ENCODE measurements at places on chromosomes 6 and 20. TPM values are rescaled to one million over a fixed set of nuclear protein-coding genes. Genes with fewer than 3 reads are reported as not detected.

FERMT1 gene
- 1.4 TPM for total RNA-seq

ATP9A gene
- total RNA-seq = 23.1 TPM

HSPA12B gene
- total RNA-seq = 36.9 TPM

PTK6 gene
- total RNA-seq = 4.2 TPM

KCNQ5 gene
- total RNA-seq = 0.35 TPM

SIRPB2 gene
- total RNA-seq = 32.2 TPM

GHRH gene
- total RNA-seq = not detected

WFDC5 gene
- 1.6 TPM for total RNA-seq

PRPH2 gene
- 0.68 TPM for total RNA-seq

MCCD1 gene
- not detected for total RNA-seq

NCOA3 gene
- total RNA-seq = 42.1 TPM

ZNF831 gene
- 1.0 TPM for total RNA-seq

DNA sequence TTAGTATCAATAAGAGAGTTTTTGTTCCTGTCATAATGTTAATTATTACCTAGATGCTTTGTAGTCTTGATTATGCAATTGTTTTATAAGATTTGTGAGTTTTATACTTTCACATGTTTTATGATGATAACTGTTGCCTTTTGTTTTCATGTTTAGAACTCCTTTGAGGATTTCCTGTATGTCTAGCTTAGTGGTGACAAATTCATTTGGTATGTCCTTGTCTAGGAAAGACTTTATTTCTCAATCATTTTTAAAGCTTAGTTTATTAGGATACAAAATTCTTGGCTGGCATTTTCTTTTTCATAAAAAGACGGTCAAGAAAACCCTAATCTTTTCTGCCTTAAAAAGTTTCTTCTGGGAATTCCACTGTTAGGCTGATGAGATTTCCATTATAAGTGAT lies 849.9 kb upstream of the EYS start:
- DNase-seq = no peak

DNA sequence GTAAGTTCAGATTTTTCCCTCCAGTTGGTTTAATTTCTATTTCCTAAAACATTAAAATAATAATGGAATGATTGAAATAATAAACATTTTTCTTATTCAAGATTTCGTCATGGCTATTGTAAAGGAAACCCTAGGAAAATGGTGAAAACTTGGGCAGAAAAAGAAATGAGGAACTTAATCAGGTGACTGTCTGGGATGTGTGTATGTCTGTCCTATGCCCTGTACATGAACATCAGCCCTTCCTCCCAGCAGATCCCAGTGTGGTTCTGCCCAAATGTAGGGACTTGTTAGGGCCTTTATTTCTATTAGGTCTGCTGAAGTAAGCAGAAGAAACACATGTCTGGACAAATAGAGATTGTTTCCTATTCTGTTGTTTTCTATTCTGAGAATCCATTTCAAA lies 13.1 kb downstream of the RIOK1 start:
- no peak for DNase-seq

DNA sequence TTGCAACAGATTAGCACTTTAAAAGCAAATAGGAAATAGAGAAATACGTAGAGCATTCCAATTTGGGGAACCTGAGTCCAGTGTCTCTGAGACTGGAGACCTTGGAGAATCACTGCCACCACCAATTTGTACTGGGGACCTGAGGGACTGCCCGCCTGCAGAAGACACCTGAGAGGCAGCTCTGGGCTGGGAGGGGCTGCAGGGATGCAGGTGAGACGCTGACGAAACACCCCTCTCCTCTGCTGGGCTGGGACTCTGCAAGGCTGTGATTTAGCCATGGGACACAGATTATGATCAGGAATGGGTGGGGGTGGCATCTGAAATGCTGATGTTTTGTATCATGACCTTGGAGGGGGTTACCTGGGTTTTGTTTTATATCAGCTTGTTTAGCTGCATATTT lies 7.0 kb upstream of the APMAP start:
- no peak for DNase-seq

- no peak for DNase-seq
Observed at GRCh38 chr6:168934660-168935627, 318.7 kb downstream of the THBS2 start.

DNA sequence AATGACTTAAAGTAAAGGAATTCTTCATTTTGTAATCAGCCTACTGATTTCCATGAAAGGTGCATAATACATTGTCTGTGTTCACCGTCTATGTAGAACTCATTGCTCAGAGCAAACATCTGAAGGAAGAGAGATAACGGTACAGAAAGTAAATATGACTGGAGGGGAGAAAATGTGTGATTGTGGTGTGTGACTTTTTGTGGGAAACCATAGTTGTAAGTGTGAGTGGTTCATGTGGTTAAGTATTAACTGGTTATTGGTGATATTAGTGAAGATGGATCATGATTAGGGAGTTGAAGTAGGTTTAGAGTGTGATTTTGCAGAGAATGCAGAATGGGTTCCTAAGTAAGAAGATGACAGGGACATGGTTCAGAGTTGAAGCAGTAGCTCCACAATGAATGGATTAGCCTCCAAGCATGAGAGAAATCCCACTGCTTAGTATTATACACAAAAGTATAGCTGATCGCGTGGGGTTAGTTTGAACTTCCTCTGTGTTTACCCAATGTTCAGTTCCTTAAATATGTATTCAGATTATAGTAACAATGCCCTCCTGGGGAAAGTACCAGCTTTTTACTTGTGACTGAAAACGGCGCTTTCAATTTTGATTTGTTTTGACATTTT lies 368.9 kb downstream of the UTRN start:
- DNase-seq = no peak

DNA sequence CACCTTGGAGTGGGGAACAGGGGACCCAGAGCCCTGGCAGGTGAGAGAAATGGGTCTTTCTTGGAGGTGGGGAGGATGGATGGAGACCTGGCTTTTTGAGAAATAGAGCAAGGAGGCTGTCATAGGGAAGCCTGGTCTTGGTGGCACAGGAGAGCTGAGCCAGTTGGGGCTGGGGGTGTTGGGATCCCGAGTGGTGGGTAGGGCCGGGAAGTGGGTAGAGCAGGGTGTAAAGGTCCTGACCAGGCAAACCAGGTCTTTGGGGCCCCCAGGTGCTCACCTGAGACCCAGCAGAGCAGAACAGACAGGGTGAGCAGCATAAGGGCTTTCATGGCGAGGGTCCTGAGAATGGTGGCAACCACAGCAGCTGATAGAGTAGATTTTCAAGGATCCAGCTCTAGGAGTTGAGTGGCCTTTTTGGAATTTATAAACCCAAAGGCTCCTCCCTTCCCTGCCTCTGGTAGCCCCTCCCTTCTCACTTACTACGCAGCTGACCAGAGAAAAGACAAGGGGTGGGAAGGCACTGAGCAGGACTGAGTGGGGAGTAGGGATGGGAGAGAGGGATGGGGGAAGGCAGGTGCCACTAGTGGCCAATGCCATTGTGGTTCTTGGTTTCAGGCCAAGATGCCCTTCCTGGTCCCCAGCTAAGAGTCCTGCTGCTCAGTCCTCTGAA lies at the start of gene LY6G6C:
Gene LY6G6C, minus strand, starts transcription at position 396 of the 670 bp plus-strand sequence. Its CDS starts 67 bp downstream, at position 329.
- peak; percentile 13 for DNase-seq

DNA sequence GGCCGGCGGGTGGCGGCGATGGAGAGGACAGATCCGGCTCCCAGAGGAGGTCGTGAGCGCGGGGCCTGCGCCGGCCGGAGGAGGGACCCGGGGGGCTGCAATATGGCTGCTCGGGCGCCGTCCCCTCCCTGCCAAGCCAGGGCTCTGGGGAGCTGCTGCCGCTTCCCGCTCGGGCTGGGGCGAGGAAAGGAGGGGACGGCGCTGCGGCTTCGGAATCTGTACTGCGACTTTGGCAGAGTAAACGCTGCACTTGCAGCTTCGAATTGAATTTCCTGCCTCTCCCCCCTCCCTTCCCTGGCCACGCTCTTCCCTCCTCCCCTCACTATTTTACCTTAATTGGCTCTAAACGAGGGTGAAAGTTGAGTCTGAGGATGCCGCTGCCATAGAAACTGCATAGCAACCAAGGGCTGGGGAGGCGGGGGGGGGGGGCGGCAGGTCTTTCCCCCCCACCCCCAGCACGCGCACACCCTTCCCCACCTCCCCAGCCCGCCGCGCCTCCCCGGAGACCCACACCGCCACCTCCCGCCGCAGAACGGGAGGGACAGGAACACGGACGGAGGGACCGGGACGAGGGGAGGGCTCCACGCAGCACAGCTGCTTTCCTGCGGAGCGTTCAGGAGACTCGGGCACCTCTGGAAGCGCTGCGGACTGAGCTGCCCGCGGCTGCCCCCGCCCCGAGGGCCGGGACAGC lies 93.9 kb downstream of the RNASET2 start:
- DNase-seq = no peak

DNA sequence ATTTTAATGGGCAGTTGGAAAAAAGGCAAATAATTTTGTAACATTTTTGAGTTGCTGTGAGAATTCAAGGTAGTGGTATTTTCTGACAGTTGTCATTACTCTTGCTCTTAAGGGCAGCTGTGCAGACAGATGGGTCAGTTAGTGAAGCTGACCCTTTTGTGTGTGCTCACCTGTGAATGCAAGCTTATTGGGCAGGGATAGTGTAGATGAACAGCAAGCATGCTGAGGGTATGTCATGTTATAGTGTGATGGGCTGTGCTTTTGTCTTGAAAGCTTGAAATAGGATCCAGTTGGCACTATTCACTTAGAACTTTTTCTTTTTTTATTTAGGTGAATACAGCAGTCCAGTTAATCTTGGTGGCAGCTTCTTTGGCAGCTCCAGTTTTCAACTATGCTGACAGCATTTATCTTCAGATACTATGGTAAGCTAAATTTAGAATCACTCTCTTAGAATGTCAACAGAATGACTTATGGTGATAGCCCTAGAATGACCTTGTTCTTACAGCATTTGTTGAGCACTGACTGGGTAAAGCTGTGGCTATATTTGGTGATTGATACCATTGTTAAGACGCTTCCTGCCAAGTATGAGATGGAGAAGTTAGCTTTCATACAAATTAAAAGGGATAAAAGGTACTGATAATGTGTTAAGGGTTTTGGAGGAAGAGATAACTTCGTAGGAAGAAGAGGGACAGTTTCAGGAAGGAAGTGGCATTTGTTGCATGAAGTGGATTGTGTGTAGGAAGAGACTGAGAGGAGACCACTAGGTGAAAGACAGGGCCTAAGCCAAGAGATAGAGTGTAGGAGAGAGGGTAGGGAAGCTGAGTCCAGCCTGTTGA lies 19.5 kb downstream of the LRRN4 start:
- no peak for DNase-seq

GRCh38 chr20:9903048-9903655 lies 64.3 kb upstream of the PAK5 start:
- DNase-seq = no peak

DNA sequence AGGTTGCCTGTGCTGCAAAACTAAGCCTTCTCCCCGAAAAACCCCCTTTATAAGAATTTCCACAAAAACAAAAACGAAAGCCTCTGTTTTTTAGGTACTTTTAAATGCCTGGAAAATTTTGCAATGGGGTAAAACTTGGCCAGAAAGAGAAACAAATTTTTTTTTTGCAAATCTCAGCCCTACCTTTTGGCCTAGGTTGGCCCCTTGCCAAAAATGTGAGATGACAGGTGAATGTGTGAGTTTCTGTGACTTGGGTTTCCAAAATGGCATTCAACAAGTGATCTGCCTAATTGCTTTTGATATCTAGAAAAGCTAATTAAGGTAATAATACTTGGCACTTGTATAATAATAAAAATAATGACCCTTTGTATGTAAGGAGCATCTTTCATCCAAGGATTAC lies 48.4 kb downstream of the MAFB start:
- no peak for DNase-seq

GRCh38 chr6:151509048-151509447 lies 15.2 kb downstream of the CCDC170 start:
- no peak for DNase-seq

DNA sequence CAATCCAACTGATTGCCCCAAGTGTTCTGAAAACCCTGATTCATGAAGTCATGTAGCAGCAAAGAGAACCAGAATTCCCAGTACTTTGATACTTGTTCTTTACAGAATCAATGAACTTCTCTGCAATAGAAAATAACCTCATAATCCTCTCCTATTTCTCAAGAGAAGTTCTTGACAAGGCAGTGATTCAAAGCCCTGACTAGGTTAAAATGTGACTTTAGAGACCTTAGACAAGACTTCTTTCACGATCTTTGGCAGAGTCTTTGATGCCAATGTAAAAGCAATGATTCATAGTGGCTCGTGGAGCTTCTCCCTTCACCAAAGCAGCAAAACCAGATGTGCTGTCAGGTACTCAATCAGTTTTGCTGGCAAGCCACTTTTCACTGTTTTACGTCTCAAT lies 95.2 kb downstream of the CDK19 start:
- DNase-seq = no peak

DNA sequence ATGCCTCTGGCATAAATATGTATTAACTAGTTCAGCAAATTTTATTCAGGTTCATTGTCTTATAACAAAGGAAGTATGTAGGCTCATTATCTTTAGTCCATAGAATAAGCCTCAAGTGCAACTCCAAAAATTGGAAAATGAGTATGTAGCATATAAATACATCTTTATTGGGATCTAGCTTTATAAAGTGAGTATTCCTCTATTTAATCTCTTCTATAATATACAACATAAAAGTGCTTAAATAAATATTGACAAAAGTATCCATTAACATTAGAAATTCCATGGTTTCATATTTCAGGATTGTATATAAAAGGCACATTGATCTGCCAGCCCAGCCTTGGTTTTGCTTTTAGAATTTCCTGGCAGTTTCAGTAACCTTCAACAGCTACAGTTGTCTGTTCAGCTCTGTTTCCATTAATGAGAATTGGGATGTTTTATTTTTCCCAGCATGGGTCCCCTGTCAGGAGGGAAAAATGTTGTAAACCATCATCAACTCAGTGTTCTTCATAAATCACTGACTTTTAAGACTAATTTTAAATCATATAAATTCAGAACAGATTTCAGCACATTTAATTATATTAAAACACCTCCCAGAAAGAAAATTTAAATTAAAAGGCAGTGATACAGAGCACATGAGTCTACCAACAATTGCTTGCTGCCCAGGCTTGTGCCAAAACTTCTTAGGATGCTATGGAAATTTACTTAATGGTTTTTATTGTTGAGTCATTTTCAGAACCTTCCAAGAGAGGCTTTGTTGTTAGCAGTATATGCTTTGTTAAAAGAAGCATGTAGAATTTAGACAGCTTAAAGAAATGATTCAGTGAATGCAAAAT lies 119.7 kb downstream of the ADGRG6 start:
- DNase-seq = no peak

DNA sequence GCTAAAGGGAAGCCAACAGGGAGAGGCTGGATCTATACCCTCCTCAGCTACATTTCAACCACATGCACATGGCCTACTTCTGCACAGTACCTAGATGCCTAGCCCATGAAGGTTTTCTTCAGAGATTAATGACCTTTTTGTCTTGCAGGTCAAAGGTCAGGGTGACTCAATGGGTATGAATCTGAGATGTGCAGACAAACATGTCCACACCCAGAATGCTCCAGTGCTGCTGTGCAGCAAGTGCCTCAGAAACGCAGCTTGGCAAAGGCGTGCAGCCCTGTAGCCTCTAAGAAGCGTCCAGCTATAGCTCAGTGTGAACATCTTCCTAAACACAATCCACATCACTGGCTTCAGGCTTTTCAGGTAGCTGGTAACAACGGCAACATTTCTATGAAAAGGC lies 24.4 kb downstream of the MAP1LC3A start:
- DNase-seq = no peak

GRCh38 chr6:168029459-168030217 lies 32.2 kb downstream of the KIF25 start:
- DNase-seq = peak; percentile 46

GRCh38 chr6:147684906-147685305 lies 176.4 kb downstream of the SAMD5 start:
- no peak for DNase-seq

- DNase-seq = no peak
Observed at GRCh38 chr6:90168693-90169131, 127.9 kb downstream of the BACH2 start.

Measured in lower lobe of right lung (tissue), 2 donors.